ENCODE measurements at places on chromosomes 5 and 9. TPM values are rescaled to one million over a fixed set of nuclear protein-coding genes. Genes with fewer than 3 reads are reported as not detected.
A peak's percentile ranks its signal among the peaks of the same experiment; 100 is the strongest.

Gene RNF183
- not detected for total RNA-seq

Gene SLC6A18
- not detected for total RNA-seq

DNA sequence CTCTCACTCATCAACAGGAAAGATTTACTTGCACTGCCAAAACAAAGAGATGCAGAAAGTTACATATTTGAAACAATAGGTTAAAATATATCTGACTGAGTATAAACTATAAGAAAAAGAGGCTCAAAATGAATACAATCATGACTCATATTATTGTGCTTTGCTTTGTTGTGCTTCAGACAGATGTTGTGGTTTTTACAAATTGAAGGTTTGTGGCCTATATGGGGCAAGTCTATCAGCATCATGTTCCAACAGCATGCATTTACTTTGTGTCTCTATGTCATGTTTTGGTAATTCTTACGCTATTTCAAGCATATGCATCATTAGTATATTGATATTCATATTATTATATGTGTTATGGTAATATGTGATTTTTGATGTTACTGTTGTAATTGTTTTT, 330.0 kb downstream of the PRR16 start:
- DNase-seq = no peak

Gene NUTM2G
- total RNA-seq = under 0.01 TPM

DNA sequence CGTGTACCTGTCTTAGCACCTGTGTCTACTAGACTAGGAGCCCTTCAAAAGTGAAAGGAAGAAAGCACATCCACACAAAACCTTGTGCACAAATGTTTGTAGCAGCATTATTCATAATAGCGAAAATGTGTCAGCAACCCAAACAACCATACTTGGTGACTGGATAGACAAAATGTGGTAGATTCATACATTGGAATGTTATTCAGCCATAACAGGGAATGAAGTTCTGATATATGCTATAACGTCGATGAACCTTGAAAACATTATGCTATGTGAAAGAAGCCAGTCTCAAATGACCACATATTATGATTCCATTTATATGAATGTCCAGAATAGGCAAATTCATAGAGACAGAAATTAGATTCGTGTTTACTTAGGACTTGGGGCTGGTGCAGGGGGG, 57.8 kb upstream of the LARP1 start:
- DNase-seq = no peak

Gene GAS1
- total RNA-seq = 14.5 TPM

DNA sequence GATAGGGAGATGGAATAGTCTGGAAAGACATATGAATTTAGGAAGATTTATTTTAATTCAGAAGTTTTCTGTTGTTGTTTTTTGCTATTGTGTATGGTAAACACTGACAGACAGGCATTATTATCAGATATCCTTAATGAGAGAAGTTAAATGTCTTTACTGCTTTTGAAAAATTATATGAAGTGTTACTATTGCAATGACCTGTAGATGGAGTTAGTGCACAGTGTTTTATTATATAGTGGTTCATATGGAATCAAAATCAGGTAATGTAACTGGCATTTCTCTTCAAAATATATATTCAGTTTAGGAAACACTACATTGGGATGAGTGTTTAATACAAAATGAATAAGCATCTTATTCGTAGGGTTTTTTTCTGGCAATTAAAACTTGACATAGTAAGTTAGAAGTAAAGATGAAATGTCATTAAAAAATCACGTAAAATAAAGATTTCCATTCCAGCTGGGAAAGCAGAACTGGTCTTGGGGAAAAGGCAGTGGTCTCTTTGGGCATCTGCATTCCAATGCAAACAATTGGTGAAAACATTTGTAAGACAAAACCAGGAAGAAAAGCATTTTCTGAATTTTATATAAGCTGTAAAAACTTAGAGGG, 3.9 kb downstream of the GABRA1 start:
- DNase-seq = no peak

DNA sequence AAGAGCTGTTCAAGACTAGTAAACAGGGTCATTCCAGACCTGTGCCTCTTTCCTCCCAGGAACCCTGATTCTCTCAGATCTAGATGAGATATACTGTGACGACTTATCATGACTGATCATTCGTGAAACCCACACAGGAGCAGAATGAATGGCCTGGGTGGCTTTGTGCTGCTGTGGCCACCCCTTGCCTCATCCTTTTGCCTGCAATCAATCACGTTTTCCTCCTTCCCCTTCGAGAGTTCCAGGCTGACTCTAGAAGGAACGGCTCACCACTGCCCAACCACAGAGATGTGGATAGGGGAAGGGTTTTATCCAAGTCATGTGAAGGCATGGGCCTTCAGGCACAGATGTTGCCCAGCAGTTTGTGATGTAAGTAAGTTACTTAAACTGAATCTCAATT, 5.8 kb downstream of the ANXA6 start:
- no peak for DNase-seq

DNA sequence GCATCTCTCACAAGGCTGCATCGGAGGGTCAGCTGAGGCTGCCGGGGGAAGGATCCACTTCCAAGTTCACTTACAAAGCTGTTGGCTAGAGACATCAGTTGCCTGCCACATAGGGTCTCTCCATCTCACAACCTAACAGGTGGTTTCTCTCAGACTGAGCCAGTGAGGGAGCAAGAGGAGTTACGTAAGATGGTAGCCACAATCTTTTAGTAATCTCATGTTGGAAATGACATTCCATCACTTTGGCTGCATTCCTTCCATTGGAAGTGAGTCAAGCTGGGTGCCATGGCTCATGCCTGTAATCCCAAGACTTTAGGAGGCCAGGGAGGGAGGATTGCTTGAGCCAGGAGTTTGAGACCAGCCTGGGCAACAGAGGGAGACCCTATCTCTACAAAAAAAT, 7.4 kb upstream of the GRK6 start:
- no peak for DNase-seq

GRCh38 chr9:120846251-120846889, 3.6 kb upstream of the PSMD5 start:
- no peak for DNase-seq

Gene CAVIN4
- total RNA-seq = 3.5 TPM

Gene KLHL3
- total RNA-seq = 0.80 TPM

DNA sequence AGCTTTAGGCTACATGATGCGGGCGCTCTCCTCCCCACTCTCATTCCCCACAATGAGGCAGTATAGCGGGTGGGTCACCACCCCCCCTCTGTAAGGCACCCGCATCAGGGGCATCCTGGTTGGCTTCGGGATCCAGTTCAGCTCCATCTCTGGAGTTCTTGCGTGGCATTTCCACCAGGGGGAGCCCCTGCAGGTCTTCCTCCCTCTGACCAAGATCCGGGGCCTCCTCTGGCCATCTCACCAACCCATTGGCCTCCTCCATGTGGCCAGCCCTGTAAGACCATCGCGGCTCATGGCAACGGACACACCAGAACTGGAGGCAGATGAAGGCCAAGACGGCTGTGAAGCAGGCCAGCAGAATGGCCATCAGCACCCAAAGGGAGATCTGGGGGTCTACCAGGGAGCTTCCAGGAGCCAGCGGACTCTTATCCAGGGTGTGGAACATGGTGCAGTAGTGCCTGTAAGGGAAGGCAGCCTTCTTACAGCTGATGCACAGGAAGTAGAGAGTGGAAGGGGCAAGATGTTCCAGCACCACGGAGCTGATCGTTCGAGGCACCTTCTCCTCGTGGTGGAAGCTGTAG, 77.0 kb downstream of the CYFIP2 start:
- peak; percentile 52 for DNase-seq

DNA sequence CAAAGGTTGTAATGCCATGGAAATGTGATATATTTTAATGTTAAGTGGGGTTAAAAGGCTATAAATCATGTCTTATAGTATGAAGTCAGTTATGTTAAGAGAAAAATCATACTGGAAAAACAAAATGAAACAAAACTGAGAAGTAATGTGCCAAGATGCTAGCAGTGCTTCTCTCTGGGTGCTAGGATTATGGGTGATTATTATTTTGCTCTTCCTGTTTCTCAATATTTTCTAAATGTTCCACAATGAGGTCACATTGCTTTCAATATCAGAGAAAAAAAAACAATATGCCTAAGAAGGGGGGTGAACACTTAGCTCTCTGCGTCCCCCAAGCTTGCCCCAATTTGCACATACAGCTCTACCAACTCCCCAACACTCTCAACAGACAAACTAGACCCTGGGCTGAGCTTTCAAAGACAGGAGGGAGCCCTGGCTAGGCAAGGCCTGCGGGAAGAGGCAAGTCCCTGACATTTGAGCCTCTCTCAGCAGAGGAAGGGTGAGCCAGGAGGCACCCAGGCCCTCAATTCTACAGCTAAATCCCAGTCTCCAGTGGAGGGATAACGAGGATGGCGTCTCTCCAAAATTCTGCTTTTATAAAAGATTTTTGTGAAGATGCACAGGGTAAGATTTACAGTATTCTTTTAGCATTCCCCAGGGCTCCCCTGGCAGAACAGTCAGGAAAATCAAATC, 24.4 kb downstream of the WHRN start:
- no peak for DNase-seq

GRCh38 chr9:122158202-122158601, 1.4 kb downstream of the NDUFA8 start:
- DNase-seq = peak; percentile 49

DNA sequence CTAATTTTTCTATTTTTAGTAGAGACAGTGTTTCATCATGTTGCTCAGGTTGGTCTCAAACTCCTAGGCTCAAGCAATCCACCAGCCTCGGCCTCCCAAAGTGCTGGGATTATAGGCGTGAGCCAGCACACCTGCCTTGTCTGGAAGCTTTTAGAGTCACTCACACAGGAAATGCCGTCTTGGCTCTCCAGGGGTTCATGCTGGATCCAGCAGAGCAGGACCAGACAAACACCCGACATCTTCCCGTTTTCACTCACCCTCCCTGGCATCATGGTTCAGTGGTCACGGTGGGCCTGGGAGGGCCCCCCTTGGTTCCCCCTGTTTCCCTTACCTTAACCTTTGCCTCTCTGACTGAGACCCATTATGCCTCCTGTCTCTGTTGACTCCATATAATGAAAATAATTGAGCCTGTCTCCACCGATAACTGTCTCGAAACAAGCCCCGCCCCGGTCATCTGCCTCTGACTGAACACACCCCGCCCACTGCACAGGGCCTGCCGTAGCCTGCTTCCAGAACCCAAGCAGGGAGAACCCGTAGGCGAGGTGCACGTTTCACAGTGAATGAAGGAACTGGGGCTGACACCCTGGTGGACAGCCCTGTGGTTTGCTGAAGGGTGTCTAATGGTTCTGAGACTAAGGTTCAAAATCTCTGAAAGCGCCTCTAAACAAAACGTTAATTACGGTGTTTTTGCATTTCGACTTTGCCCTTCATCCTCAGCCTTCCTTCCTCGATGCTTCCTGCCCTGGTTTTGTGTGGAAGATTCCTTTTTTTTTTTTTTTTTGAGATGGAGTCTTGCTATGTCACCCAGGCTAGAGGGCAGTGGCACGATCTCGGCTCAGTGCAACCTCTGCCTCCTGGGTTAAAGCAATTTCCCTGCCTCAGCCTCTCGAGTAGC, 39.7 kb upstream of the SPRY4 start:
- DNase-seq = no peak

Gene RNF208
- total RNA-seq = not detected

DNA sequence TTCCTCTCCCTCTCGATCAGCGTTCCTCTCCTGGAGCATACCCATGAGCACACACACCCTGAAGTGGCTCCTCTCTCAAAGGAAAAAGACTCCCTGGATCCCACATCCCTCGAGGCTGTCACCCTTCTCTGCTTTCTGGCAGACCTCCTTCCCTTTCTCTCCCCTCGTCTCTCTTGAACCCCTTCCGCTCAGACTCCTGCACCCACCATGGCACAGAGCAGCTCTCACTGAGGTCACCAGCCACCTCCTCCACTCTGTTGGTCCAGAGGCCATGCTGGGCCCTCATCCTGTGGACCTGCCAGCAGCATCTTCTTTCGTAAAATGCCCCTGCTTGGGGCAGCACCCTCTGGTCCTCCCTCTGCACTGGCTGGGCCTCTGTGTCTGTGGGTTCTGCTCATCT, 5.7 kb downstream of the B4GALT7 start:
- no peak for DNase-seq

DNA sequence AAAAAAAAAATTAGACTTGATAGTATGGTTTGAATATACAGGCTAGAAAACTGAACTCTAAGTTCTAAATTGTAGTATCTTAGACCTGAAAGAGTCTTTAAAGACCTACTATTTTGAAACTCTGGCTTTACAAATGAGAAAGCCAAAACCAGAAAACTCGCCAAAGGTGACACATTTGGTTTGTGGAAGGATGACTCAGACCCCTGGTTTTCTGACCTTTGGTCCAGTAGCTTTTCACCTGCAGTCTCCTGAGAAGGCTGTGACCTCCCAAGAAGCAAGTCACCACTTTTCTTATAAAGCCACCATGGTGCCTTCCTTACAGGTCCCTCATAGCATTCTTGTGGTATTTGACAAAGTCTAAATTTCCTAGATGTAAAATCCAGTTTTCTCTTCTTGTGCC, 102.1 kb upstream of the CEP78 start:
- peak; percentile 52 for DNase-seq

- DNase-seq = no peak
These were observed 469.4 kb downstream of the CDK5RAP2 start for GRCh38 chr9:120110520-120110919.

Gene PLEKHG4B
- 9.0 TPM for total RNA-seq

GRCh38 chr5:151864061-151864748, 60.4 kb downstream of the GLRA1 start:
- DNase-seq = no peak

DNA sequence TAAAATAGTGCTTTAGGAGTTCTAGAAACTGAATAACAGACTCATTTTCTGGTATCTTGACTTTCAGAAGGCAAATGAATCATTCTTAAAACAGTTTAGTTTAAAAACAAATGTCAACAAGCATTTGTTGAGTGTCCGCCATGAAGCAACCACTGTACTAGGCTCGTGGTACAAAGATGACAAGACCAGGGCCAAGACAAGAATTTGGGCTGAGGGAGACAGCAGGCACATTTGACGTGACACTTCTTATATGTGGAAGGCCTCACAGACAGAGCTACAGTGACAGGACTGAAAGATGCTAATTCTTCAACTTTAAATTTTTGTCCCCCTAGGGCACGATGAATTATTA, 14.4 kb upstream of the ZNF131 start:
- no peak for DNase-seq

Gene PRR16
- total RNA-seq = 1.3 TPM

- DNase-seq = peak; percentile 93
These were observed 110.0 kb downstream of the PAX5 start for GRCh38 chr9:36924071-36924470.

Gene ZNF474
- 0.92 TPM for total RNA-seq

GRCh38 chr5:81750308-81751008, 439 bp downstream of the SSBP2 start:
- peak; percentile 19 for DNase-seq

GRCh38 chr9:108053555-108054061, 564.0 kb upstream of the KLF4 start:
- peak; percentile 43 for DNase-seq

Gene LTC4S
- total RNA-seq = not detected

DNA sequence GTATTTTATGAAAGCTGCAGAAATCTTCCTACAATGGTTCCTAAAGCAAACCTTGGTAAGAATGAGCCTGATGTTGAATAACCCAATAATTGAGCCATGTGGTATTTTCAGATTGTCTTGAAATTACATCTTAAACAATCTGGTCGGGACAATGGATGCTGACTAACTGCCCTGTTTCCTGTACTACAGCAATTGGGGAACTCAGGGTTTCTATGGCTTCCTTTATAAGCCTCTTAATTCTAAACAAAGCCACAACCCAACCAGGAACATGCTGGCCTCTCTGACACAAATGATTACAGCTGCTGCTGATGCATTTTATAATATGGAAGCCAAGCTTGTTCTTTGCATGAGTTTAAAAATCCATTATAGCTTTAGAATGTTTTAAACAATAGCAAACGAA, 30.2 kb downstream of the PTPN3 start:
- DNase-seq = peak; percentile 53

- no peak for DNase-seq
These were observed 145.9 kb downstream of the ROR2 start for GRCh38 chr9:91803970-91804752.

GRCh38 chr9:87683751-87684626, 41.9 kb upstream of the CTSL start:
- DNase-seq = no peak

Measured in Daoy (cell line).